ENCODE measurements at places on chromosomes 16 and 17.

DNA sequence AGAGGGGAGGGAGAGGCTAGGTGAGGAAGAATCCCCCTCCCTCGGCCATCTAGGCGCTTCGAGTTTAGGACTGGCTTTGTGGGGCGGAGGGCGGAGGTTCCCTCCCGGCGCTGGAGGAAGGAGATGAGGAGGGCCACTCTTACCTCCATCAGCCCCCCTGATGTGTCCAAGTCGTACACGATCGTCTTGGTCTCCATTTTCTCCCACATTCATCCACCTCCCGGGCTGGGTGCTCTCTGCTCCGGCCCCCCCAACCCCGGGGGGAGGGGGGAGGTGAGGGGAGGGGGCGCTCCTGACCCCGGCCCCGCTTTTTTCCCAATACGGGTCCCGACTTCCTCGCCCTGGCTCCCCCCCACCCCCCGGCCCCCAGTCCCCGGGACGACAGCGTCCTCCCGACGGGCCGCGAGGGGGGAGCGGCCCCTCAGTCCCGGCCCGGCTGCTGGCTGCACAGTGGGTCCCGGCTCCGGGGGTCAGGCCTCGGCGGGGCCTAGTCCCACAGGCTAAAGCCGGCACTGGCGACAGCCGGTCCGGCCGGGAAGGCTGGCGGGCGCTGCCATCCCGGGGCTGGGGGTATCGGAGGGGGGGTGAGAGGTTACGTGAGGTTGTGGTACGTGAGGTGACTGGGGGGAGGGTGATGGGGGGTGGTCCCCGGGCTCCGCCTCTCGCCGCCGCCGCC is 428 bp downstream of the PHF12 start:
- peak; percentile 43 for DNase-seq

DNA sequence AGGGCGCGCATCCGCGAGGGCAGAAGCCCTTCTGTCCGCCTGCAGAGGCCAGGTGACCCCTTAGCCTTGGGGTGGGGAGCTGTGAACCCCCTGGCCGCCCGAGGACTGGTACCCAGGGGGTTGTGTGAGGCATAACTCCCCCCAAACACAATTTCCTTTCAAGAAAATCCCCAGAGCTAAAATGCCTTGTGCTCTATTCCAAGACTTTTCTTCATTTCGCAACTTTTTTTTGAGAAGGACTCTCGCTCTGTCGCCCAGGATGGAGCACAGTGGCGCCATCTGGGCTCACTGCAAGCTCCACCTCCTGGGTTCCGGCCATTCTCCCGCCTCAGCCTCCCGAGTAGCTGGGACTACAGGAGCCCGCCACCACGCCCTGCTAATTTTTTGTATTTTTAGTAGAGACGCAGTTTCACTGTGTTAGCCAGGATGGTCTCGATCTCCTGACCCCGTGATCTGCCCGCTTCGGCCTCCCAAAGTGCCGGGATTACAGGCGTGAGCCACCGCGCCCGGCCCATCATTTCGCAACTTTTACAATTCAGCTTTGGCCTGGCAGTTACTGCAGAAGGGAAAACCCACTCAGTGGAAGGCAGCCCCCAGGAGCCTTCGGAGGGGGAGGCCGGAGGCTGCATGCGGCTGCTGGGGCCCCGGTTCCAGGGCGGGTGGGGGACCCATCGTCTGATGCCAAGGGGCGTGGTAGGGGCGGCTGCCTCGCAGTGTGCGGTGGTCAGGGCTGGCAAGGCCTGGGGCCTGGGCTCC is 963 bp upstream of the APRT start:
- no peak for DNase-seq

- no peak for DNase-seq
These were observed 8.2 kb upstream of the PHF12 start for GRCh38 chr17:28959471-28959871.

DNA sequence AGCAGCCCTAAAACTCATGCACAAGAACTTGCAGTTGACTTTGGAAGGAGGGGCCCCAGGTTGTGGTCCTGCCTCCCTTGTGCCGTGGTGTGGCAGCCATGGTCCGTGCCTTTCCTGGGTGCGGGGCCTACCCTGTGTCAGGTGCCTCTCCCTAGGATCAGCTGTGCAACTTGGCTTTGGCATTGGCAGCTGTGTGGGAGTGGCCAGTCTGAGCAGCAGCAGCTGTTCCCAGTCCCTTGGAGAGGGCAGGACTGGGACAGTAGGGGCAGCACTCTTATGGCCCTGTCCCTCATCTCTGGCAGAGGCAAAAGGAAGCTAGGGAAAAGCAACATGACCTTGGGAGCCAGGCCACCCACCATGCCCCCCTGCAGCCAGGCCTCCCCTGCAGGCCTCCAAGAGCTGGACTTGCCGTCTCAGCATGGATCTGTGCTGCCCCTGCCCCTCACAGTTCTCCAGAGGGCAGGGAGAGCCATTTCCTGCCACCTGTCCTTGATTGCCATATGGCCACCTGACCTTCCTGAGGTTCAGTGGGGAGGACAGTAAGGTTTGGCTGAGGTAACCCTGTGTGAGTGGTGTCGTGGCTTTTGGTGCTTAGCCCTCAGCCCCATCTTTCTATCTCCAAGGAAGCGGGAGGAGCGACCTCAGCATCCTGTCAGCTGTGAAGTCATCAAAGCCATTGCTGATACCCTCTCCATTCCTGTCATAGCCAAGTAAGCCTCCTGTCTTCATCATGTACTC is 15.5 kb upstream of the NFATC3 start:
- DNase-seq, result no peak

- no peak for DNase-seq
These were observed 6.0 kb downstream of the SDR42E1 start for GRCh38 chr16:82005027-82005830.

DNA sequence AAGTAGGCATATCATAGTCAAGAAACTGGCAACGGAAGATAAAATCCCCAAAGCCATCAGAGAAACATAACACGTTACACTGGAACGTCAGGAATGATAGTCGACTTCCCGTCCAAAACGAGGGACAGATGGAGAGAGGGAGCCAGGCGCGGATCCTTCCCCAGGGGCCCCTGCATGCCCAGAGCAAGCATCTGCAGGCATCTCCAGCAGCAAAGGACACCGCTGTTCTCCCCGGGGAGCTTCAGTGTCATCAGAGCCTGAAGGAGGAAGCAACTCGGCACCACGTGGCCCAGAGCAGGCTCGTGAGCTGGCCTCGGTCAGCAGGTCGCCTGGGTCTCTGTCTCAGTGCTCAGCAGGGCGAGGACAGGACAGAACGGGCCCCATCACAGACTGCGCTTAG is 50.1 kb downstream of the LMF1 start:
- no peak for DNase-seq

GRCh38 chr16:54542805-54543505 is 256.4 kb upstream of the IRX3 start:
- DNase-seq, result no peak

- DNase-seq, result no peak
These were observed 238.1 kb upstream of the MAF start for GRCh38 chr16:79838496-79839259.

- DNase-seq, result no peak
These were observed 47.1 kb upstream of the STH start for GRCh38 chr17:45951941-45952340.

GRCh38 chr16:66703406-66704215 is 7.1 kb upstream of the CMTM4 start:
- DNase-seq, result no peak

DNA sequence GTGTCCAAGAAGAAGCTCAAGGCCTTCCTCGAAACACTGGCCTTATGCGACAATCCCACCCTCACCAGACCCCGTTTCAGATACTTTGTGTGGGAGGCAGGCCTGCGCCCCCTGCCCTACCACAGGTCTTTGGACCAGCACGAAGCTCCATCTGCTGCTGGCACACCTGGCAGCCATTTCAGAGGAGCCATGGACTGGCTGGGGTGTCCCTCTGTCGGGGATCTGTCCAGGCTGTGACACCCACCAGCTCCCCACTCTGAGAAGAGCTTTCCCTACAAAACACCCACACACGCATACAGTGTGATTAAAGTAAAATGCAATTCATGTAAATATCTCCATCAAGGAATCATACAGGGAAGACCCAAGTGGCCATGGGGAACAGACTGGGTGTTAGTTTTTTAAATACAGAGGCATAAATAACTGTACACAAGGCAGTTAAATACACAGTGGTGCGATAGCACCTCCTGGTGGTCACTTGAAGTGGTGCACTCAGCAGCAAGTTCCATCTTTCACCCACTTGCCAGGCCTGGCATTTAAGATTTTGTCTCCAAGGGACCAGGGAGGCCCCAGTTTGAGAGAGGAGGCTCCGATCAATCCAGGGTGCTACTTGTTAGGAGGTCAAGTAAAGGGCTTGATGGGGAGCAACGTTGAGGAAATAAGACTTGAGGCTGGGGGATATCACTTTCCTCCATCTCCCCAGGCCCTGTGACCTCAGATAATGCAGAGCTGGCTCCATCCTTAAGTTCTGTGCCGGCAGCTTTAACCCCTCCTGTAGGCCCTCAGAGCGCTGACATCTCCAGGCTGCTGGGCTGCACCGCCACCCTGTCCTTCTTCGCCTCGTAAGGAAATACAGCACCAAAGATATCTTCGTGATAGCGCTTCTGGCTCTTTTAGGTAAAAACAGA is 43.6 kb downstream of the NOS2 start:
- peak; percentile 71 for DNase-seq

GRCh38 chr16:58462997-58463941 is 36.7 kb upstream of the NDRG4 start:
- no peak for DNase-seq

- DNase-seq, result no peak
These were observed 17.0 kb upstream of the HYDIN start for GRCh38 chr16:71247478-71247877.

DNA sequence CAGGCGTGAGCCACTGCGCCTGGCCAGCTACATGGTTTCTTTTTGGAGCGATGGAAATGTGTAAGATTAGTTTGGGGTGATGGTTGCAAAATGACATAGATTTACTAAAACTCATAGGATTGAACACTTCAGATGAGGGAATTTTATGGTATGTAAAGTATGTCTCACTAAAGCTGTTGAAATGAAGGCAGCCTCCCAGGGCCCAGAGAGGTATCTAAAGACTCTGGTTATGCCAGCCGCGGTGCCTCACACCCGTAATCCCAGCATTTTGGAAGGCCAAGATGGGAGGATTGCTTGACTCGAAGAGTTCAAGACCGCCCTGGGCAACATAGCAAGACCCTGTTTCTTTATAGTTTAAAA is 254.9 kb downstream of the PARN start:
- no peak for DNase-seq

- DNase-seq, result no peak
These were observed 27.6 kb upstream of the CCL1 start for GRCh38 chr17:34390649-34391048.

DNA sequence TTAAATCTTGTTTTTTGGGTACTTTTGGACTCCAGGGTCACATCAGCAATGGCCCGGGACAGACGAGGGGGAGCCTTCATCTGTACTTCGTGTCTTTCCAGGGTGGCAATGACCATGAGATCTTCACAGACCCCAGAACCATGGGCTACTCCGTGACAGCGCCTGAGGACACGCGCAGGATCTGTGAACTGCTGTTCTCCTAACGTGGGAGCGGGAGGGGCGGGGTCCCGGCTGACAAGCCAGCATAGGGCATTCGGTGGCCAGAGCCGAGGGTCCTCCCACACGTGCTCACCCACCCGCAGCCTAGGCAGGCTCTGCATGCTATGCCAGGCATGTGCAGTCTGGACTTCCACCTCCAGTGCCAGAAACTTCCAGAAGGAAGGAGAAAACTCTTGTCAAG is 21.2 kb downstream of the CARHSP1 start:
- no peak for DNase-seq

DNA sequence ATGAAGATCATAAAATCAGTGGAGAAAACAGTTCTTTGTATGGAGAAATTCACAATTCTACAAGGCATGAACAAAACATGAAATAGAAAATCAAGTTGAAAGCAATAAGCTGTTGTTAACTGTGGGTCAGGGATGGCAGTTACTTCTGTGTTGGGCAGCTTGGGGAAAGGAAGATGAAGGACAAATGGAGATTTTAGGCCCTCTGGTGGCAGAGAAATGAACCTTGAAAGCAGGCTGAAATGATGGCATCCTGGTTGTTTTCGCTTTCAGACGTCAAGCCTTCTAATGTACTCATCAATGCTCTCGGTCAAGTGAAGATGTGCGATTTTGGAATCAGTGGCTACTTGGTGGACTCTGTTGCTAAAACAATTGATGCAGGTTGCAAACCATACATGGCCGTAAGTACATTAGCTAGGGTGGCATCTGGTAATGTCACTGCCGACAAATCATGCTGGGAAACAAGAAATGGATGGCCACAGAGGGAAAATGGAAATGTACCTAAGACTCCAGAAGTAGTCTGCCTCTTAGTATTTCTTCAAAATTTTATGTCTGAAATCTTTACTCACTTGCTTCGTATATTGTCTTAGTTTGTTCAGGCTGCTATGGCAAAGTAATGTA is 108.9 kb downstream of the MAP2K6 start:
- no peak for DNase-seq

- DNase-seq, result no peak
These were observed 7.4 kb downstream of the CIBAR2 start for GRCh38 chr16:85104821-85105391.

- DNase-seq, result no peak
These were observed 68.3 kb downstream of the MARCHF10 start for GRCh38 chr17:62739645-62740388.

DNA sequence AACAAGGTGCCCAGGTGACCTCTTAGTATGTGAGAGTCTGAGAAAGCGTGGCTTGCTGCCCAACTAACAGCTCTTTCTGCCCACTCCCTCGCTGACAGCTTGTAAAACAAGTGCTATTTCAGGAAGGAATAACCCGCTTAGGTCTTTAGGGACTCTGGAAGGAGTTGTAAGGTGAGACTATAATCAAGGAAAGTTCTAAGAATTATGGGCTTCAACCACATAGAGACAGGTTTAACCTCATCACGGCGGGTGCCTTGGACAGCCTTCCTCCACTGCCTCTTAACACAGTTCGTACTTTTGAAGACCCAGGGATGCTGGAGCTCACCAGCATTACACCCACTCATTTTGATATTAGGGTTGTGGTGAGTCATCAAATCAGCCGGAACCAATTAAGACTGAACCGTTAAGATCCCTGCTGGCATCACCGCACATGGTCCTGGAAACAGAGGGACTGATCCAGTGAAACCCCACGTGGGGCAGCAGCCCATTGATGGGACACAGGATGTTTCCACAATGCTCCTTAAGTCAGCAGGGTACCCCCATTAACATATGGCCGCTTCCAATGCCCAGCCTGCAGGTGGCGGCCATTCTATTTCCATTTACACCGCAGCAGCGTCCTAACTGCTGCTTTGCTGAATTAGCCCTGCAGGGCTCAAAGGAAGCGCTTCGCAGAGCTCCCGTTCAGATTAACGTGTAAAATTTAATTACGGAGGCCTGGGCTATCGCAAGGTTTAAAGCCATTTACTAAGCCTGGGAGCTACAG is 176.6 kb upstream of the SDK2 start:
- DNase-seq, result no peak

- DNase-seq, result no peak
These were observed 393 bp upstream of the PSMB10 start for GRCh38 chr16:67936880-67937605.

- peak; percentile 48 for DNase-seq
These were observed 2.3 kb upstream of the PHF12 start for GRCh38 chr17:28953444-28954118.

- DNase-seq, result no peak
These were observed 256.3 kb upstream of the SDK2 start for GRCh38 chr17:73900516-73900915.

GRCh38 chr17:45262516-45263476 is 902 bp upstream of the SPATA32 start:
- no peak for DNase-seq

- no peak for DNase-seq
These were observed 29.1 kb downstream of the HS3ST3A1 start for GRCh38 chr17:13572581-13572980.
